ENCODE measurements at places on chromosomes 3 and 15. TPM values are rescaled to one million over a fixed set of nuclear protein-coding genes. Genes with fewer than 3 reads are reported as not detected.

DNA sequence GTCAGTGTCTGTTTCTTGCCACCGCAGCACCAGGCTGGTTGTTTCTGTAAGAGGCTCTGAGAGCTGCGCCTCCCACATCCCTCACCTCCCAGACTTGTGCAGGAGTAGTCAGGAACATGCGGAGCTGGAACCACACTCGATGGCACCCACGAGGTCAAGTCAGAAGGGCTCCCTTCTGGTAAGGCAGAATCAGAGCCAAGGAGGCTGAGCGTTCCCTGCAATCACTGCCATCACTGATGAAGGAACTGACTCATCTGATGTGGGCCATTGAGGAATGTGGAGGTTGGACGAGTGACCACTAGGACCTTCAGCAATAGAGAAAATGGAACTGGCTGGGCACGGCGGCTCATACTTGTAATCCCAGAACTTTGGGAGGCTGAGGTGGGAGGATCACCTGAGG lies 35.7 kb upstream of the BLM start:
- peak; percentile 93 for DNase-seq

- no peak for DNase-seq
Observed at GRCh38 chr15:33330931-33331330, 20.2 kb downstream of the RYR3 start.

DNA sequence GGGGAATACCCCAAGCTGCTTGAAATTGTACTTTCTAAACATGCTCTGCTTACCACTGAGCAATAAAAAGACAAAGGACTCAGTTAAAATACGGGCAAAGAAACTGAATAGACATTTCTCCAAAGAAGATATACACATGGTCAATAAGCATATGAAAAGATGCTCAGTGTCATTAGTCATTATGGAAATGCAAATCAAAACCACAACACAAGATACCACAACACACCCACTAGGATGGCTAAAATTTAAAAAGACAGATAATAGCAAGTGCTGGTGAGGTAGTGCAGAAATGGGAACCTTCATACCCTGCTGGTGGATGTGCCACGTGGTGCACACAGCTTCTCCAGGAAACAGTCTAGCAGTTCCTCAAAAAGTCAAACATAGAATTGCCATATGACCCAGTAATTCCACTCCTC lies 21.3 kb downstream of the LRIG1 start:
- no peak for DNase-seq

- peak; percentile 80 for DNase-seq
Observed at GRCh38 chr3:115825046-115825445, 201.7 kb downstream of the GAP43 start.

DNA sequence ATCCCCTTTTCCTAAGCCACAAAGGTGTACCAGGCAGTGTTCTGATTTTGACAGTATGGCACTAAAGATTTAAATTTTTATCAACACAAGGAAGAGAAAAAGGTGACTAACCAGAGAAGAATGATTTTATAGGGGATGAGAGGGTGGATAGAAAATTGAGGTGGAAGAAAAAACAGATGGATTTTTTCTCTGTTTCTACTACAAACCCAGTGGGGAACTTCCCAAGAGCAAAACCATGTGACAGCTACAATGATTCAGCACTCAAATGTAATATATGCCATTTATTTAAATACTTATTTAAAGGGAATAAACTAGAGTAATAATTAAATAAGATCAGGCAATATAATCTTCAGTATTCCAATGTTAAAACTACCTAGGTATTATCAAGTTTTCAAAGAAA lies 11.1 kb downstream of the DCUN1D1 start:
- peak; percentile 85 for DNase-seq

DNA sequence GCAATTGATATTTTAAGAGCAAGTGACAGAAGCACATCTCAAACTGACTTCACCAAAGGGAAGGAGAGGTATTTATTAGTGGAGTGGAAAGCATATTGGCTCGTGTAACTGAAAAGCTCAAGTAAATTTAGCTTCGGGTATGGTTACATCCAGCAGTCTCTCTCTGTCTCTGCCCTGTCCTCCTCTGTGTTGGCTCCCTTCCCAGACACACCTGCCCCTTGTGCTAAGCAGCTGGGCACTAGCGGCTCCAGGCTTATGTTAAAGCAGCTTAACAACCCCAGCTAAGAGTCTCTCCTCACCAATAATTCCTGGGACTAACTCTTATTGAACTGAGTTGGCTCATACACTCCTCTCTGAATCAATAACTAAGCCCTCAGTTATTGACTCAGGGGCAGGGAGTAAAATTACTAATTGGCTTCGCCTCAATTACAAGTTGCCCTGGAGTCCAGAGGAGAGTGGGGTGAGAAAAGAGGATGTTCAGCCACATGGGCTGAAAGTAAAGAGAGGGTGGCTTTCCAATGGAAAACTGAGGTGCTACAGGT lies 12.8 kb upstream of the SH3BP5 start:
- no peak for DNase-seq

DNA sequence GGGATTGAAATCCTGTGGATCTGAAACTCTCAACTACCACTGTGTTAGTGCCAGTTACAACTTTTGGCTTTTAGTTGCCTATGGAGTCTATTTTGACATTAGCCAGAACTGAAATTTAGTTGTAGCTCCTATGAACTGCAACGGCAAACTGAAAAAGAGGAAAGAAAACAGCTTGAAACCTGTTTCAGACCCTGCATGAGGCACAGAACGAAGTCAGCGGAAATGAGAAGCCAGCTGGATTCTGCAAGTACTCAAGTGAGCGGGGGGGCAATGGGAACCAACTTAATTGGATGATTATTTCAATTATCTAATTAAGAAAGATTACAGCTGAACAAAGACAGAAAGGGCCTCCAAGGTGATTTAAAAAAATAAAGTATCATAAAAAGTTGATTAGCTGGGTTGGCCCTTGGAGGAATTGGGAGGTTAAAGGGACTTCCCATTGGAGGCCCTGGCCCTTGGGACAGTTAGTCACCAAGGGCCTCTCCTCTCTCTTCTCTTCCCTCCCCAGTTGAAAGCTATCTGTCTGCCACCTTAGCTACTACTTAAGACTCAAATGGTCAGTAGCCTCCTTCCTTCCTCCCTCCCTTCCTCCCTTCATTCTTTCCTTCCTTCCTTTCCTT lies 352.1 kb downstream of the SHQ1 start:
- DNase-seq = no peak

DNA sequence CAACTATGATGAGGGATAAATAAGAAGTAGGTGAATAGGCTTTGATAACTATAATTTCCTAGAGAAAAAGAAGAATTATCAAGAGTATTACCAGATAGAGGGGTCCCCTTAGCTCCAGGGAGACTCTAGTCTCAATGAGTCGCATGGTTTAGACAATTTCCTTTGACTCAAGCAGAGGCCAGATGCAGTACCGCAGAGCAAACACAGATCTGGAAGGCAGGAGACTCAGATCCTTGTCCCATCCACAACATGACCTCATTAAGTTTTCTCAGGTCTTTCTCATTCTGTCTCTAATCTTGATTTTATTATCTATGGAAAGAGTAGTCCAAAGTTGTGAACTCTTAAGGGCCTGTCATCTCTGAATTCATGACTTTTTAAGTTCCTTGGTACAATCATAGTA lies 987.9 kb downstream of the NTRK3 start:
- no peak for DNase-seq

GRCh38 chr15:34243226-34243625 lies 18.4 kb downstream of the EMC4 start:
- peak; percentile 17 for DNase-seq

PLA2G4E gene
- not detected for total RNA-seq

CD200R1 gene
- total RNA-seq = under 0.01 TPM

TNNC1 gene
- total RNA-seq = 1.3 TPM

SLC9C1 gene
- total RNA-seq = not detected

KLHL6 gene
- not detected for total RNA-seq

TSC22D2 gene
- total RNA-seq = 15.8 TPM

TADA3 gene
- 83.0 TPM for total RNA-seq

Data from IMR-90 (cell line).